ENCODE measurements at places on chromosomes 4 and X. TPM values are rescaled to one million over a fixed set of nuclear protein-coding genes. Genes with fewer than 3 reads are reported as not detected.
A peak's percentile ranks its signal among the peaks of the same experiment; 100 is the strongest.

DNA sequence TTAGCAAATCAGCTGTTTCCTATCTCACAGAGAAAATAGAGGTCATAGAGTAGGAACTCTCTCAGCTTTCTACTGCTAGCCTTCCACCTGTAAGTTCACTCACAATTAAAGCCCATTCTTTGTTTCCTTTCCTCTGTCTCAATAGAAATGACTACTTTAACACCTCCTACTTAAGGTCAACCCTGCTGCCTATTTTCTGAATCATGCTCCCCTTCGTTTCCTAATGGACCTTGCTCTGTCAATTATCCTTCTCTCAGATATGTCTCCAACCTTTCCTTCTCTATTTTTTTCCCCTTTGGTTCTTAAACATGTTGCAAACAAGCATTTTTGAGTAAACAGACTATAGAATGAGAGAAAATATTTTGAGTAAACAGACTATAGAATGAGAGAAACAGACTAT is 5.1 kb upstream of the PAQR3 start:
- no peaks in the 10 kb centered on the region for H3K27me3 ChIP-seq
- no peak for DNase-seq
- H3K4me1 ChIP-seq = peaks cover 6% of the 10 kb centered on the region
- H3K4me3 ChIP-seq = no peak overlapping the region
- no peaks in the 10 kb centered on the region for H3K36me3 ChIP-seq

Gene PAGE2
- total RNA-seq = not detected

Gene NHS
- total RNA-seq = 2.7 TPM

DNA sequence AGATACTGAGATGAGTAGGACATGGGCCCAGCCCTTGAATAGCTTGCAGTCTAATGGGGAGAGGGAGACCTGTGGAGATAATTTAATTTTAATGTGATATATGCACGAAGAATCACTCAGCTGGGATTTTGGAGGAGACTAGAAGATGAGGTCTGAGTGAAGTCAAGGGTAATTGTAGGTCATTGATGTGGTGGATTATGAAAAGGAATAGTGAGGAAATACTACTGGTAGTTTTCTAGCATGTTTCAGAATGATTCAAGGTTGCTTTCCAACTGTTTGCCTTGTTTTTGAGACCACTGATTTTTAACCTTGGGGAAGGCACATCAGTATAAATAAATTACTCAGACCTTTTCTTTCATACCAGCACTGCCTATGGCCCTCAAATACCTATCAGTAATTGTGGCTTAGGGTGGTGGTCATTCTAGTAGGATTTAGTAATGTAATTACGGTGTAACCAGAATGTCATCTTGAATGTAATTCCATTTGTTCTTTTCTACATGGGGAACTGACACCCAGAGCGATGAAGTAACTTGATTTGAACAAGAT is 25.6 kb downstream of the PTTG2 start:
- H3K27me3 ChIP-seq = no peaks in the 10 kb centered on the region
- H3K4me1 ChIP-seq = peaks cover 41% of the 10 kb centered on the region
- H3K27ac ChIP-seq = no peak overlapping the region
- no peak overlapping the region for H3K4me3 ChIP-seq
- H3K36me3 ChIP-seq = no peaks in the 10 kb centered on the region
- DNase-seq = no peak

Gene BMPR1B
- 6.0 TPM for total RNA-seq

DNA sequence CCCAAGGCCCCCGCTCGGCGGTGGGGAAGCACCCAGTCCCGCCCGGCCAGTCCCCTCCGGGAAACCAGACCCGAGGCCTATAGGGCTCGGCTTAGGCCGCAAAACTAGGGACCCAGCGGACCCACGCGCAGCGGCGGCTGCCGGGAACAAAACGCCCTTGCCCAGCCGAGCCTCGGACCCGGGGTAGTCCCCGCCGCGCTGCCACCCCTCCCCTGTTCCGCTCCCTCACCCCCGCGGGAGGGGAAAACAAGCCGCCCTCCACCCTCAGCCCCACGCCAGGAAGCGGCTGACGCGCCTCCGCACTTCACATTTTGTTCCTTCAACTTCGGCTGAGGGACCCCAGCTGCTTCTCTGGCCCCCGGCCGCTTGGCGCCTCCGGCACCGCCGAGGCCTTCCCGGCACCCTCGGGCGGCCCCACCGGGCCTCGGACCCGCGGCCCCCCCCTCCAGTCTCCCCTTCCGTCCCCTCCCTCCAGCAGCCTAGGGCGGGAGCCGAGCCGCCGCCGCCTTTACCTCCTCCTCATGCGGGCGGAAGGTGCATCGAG is 694 bp downstream of the PDS5A start:
- peak overlapping the region; percentile 81 for H3K4me3 ChIP-seq
- peak overlapping the region; percentile 93 for H3K27ac ChIP-seq
- peaks cover 31% of the 10 kb centered on the region for H3K36me3 ChIP-seq
- H3K4me1 ChIP-seq = peaks cover 23% of the 10 kb centered on the region

Gene PLP1
- total RNA-seq = 0.59 TPM

DNA sequence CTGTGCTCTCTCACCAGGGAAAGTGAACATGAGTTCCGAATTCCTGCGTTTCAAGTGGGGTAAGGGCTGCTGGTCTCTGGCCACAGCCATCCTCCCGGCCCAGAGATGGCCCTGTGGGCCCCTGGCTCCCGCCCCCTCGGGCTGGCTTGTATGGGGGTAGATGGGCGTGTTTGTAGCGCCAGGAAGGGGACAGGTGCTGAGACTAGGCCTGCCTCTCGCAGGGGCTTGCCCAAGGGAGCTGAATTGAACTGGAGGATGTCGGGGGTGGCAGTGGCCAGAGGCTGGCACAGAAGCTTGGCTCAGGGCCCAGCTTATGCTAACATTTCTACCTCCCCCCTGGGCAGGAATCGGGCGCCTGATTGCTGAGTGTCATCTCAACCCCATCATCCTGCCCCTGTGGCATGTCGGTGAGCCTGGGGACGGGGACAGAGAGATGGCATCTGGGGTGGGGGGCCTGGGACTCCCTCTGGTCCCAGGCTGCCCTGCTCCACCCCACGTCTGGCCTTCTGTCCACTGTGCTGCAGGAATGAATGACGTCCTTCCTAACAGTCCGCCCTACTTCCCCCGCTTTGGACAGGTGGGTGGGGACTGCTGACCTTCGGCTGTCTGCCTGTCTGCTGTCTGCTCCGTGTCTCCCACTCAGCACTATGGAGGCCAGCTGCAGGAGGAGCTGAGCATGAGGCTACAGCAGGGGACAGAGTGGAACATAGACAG is 8.5 kb downstream of the TAFAZZIN start:
- H3K4me1 ChIP-seq = no peaks in the 10 kb centered on the region
- no peaks in the 10 kb centered on the region for H3K36me3 ChIP-seq
- no peak overlapping the region for H3K27ac ChIP-seq
- no peaks in the 10 kb centered on the region for H3K27me3 ChIP-seq

DNA sequence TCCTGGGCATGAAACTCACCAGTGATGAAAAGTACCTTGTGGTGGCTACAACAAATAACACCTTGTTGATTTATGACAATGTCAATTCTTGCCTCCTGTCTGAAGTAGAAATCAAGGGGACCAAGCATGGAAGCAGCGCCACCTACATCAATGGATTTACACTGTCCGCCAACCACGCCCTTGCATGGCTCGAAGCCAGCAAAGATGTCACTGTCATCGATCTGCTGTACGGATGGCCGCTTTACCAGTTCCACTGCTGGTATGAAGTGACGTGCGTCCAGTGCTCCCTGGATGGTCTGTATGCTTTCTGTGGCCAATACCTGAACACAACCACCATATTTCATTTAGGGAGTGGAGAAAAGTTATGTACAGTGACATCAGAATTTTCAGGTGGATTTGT is 200.5 kb downstream of the NWD2 start:
- no peaks in the 10 kb centered on the region for H3K27me3 ChIP-seq
- H3K4me1 ChIP-seq = no peaks in the 10 kb centered on the region
- H3K4me3 ChIP-seq = no peak overlapping the region
- no peak for DNase-seq
- H3K27ac ChIP-seq = no peak overlapping the region
- H3K36me3 ChIP-seq = no peaks in the 10 kb centered on the region

Gene QRFPR
- total RNA-seq = not detected

Gene YTHDC1
- 77.2 TPM for total RNA-seq

- no peak overlapping the region for H3K27ac ChIP-seq
- no peak for DNase-seq
- no peaks in the 10 kb centered on the region for H3K4me1 ChIP-seq
- no peaks in the 10 kb centered on the region for H3K27me3 ChIP-seq
- no peaks in the 10 kb centered on the region for H3K36me3 ChIP-seq
- H3K4me3 ChIP-seq = no peak overlapping the region
These were observed 100.8 kb downstream of the BEND2 start for GRCh38 chrX:18119856-18120255.

- no peaks in the 10 kb centered on the region for H3K36me3 ChIP-seq
- no peak overlapping the region for H3K4me3 ChIP-seq
- H3K27me3 ChIP-seq = peaks cover 32% of the 10 kb centered on the region
- no peak for DNase-seq
- no peak overlapping the region for H3K27ac ChIP-seq
These were observed 66.8 kb upstream of the NKX1-1 start for GRCh38 chr4:1472911-1473518.

- H3K4me1 ChIP-seq = no peaks in the 10 kb centered on the region
- no peak overlapping the region for H3K27ac ChIP-seq
- H3K36me3 ChIP-seq = no peaks in the 10 kb centered on the region
- DNase-seq = no peak
- H3K4me3 ChIP-seq = no peak overlapping the region
These were observed 370.2 kb upstream of the GRIA3 start for GRCh38 chrX:122813876-122814275.

Gene ZNF280C
- 5.6 TPM for total RNA-seq

DNA sequence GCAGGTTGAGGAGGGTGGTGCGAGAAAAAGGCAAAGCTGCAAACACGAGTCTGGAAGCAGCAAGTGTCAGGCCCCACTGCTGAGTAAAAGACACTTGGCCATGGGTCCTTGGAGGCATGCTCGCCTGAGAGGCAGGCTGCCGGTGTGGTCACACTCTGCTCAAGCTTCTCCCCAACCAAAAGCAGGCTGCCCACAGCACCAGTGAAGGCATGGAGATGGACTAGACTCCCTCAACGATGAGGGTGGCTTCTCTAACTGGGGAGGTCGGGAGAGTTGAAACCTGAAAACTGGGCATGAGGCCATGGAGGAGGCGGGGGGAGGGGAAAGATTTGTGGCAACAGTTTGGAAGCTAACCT is 86.5 kb downstream of the ATG4A start:
- no peaks in the 10 kb centered on the region for H3K36me3 ChIP-seq
- DNase-seq = no peak
- H3K27ac ChIP-seq = no peak overlapping the region
- H3K4me3 ChIP-seq = no peak overlapping the region
- H3K27me3 ChIP-seq = no peaks in the 10 kb centered on the region

GRCh38 chr4:23212558-23212957 is 519.8 kb downstream of the GBA3 start:
- H3K27me3 ChIP-seq = no peaks in the 10 kb centered on the region
- H3K4me1 ChIP-seq = no peaks in the 10 kb centered on the region
- no peak overlapping the region for H3K4me3 ChIP-seq
- H3K27ac ChIP-seq = no peak overlapping the region
- H3K36me3 ChIP-seq = no peaks in the 10 kb centered on the region
- no peak for DNase-seq

GRCh38 chrX:133402042-133402453 is 13.2 kb downstream of the GPC4 start:
- no peak overlapping the region for H3K4me3 ChIP-seq
- H3K27me3 ChIP-seq = no peaks in the 10 kb centered on the region
- H3K4me1 ChIP-seq = no peaks in the 10 kb centered on the region
- DNase-seq = no peak
- H3K36me3 ChIP-seq = no peaks in the 10 kb centered on the region

All from lower lobe of right lung (tissue), 2 donors.